Right cardiac atrium (tissue), 5 donors: ENCODE measurements at places on chromosomes 11 and 22. TPM values are rescaled to one million over a fixed set of nuclear protein-coding genes. Genes with fewer than 3 reads are reported as not detected.

ST3GAL4 gene
- 62.1 TPM for total RNA-seq

F2 gene
- total RNA-seq = 0.19 TPM

GRCh38 chr22:39717099-39717498 lies 146.5 kb downstream of the CACNA1I start:
- no peak for DNase-seq

DNA sequence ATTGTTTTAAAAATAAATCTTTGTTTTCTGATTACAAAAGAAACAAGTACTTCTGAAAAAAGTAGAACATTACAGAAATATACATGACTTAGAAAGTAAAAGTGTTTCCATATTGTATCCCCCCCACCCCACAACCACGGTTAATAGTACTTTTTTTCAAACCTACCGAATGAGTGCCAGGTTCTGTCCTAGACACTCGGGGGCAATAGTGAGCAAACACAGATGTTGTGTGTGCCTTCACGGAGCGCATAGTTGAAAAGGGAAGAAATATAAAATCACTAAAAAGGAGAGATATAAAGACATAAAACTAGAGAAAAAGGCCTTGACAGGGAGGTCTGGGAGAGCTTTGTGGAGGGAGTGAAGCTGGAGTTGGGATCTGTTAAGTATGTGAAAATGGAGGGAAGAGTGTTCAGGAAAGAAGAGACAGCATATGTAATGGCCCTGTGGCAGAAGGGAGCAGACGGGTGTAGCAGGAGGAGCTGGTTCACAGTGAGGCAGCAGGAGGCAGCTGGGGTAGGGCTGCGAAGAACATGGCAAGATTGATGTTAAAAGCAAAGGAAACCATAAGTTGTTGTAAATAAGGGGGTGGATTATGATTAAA lies 42.1 kb upstream of the ALX4 start:
- DNase-seq = no peak

IGF2 gene
- total RNA-seq = 34.6 TPM

FZD4 gene
- 24.2 TPM for total RNA-seq

GRCh38 chr11:116930586-116930985 lies 93.2 kb upstream of the APOA1 start:
- no peak for DNase-seq

GRCh38 chr22:41695211-41695610 lies 4.1 kb upstream of the MEI1 start:
- no peak for DNase-seq

PDGFD gene
- total RNA-seq = 16.6 TPM

- no peak for DNase-seq
Observed at GRCh38 chr22:46528121-46528610, 9.3 kb downstream of the CELSR1 start.

- no peak for DNase-seq
Observed at GRCh38 chr11:81192516-81192915, 1541.1 kb downstream of the FAM181B start.

- no peak for DNase-seq
Observed at GRCh38 chr11:13262096-13262495, 15.5 kb upstream of the BMAL1 start.

- DNase-seq = no peak
Observed at GRCh38 chr11:31645747-31646146, 136.2 kb downstream of the ELP4 start.

DNA sequence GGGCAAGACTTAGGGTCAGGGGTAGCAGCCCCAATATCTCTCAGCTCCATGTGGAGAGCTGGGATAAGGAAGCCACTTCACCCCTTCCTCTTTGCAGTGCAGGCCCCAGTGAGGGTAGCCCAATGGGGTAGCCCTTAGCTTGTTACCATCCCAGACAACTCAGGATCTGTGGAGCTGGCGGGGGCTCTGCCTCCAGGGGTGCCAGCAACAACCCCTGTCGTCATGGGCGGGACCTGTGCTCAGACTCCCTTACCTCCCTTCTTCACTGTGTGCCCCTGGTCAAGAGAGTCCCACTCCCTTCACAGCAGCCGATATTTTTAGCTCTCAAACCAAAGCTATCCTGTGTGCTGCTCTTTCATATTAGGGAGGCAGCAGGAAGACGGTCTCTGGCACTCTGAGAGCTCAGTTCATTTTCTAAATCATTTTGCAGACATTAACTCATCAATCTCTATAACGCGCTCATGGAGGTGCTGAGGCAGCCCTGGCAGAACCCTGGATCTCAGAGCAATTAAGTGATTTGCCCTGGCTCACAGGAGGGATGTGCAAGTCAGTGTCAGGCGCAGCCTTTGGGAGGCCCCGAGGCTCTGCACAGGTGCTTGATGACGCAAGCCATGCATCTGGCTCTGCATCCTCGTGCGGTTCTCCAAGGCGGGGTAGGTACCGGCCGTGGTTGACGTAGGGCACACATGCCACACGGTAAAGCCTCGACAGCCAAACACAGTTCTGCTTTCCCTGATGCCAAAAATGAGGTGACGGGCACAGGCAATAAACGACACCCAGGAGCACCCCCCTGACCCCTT lies 357.6 kb downstream of the SHANK2 start:
- no peak for DNase-seq

HTR3B gene
- total RNA-seq = not detected

DNA sequence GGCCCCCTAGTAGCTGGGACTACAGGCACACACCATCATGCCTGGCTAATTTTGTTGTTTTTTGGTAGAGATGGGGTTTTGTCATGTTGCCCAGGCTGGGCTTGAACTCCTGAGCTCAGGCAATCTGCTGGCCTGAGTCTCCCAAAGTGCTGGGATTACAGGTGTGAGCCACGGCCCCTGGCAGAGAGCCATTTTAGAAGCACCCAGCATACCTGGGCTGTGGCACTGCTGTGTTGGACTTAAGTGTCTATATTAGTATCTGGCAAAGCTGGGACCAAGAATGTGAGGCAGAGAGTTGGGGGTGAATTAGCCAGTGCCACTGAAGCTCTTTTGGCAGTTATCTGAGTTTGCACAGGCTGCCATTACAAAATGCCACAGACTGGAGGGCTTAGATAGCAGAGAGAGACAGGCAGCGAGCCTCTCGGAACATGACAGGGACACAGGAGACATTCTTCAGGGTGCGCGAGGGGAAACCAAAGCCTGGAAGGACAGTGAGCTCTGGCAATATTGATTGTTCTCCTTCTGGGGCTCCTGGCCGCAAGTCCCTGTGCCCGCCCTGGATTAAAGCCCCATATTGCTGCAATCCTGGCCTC lies 87.7 kb upstream of the ALX4 start:
- no peak for DNase-seq

- DNase-seq = no peak
Observed at GRCh38 chr11:11230802-11231562, 122.1 kb downstream of the CSNK2A3 start.

DNA sequence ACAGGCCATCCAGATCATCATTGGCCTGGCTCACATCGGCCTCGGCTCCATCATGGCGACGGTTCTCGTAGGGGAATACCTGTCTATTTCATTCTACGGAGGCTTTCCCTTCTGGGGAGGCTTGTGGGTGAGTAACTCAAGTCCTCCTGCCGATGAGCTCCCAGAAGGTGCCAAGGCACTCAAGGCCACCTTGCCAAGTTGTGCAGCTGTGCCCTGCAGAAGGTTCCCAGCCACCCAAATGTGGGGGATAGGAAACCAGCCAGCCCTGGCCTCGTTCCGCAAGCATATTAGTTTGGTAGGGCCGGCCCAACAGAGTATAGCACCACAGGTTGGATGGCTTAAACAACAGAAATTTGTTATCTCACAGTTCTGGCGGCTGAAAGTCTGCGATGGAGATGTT lies 4.0 kb downstream of the MS4A8 start:
- DNase-seq = no peak

DNA sequence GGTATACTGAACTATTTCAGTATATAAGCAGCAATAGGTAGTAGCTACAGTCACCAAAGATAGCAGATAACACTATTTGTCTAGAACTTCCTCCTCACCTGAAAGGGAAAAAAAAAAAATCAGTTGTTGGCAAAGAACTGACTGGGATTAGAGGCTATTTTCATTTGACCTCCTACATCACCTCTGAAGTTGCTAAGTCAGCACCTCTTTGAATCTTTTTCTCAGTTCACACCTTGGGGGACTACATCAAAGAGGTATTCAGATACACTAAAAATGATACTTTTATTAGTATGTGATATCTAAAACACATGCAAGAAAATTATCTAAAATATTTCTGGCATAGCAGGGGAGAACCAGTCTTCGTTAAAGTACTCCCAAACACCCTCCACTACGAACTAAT lies 16.2 kb downstream of the MSANTD2 start:
- DNase-seq = no peak

DNA sequence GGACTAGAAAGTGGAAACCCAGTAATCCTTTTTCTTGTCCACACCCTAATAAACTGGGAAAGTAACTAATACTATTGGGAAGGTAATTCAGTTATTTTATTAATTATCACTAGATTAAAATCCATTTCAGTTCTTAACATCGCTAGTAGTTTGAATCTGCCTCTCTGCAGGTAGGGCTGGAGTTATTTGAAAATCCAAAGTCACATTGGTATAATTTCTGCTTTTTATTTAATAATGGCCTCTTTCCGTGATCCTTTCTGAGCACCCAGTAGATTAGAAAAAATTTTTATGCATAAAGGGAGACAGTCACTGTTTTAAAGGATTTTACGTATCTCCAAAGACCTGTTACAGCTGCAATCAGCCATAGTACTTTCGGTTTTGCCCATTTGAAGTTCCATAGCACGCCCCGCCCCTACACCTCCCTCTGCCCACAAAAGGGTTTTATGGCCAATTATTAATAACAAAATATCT lies 605 bp upstream of the COPB1 start:
- peak; percentile 67 for DNase-seq

CBX7 gene
- 97.9 TPM for total RNA-seq

DNA sequence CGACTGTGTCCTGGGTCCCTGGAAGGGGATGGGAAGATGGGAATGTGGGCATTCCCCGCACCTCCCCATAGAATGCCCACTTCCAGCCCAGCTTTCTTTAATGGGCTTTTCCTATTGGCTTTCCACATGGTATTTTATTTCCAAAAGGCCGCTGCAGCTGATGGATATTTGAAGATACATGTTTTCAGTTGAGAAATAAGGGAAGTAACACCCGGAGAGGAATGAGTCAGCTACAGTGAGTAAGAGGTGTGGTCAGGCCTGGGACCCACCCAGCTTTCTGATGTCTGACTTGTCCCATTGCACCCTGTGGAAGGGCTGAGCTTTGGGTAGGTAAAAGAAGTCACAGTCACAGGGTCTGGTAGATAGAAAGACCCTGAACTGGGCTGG lies 476.9 kb downstream of the MIAT start:
- peak; percentile 65 for DNase-seq

GRCh38 chr11:68532727-68533369 lies 72.3 kb downstream of the PPP6R3 start:
- DNase-seq = no peak

PAX6 gene
- total RNA-seq = not detected

GRCh38 chr11:62171261-62171723 lies 18.7 kb upstream of the SCGB1D1 start:
- peak; percentile 74 for DNase-seq
